Stimulated activated CD8-positive, alpha-beta memory T cell treated with anti-CD3 and anti-CD28 coated beads, Interleukin-4, amount 100 ng/mL, for 1 hour (primary cell): ENCODE measurements at places on chromosomes 1 and 21.

GRCh38 chr1:167964646-167965045 lies 27.8 kb upstream of the MPC2 start:
- DNase-seq, result no peak

DNA sequence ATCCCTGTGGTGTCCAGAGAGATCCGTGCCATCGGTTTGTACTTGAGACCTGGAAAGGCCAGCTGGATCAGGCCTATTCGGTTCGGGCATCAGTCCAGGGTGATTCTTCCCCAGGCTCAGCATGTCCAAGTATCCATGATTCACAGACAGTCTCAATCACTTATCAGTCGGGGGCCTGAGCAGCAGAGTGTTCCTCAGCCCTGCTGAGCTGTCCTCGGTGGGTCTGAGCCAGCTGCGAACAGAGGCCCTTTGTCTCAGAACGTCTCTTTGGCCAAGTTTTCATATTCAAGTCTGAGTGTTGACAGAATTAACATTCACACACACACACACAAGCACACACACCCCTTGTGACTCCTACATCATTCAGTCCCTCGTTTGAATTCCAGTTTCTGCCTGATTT lies 33.4 kb upstream of the OSBPL9 start:
- no peak for DNase-seq

- DNase-seq, result no peak
Measured at GRCh38 chr1:37240897-37241296, 206.6 kb upstream of the GRIK3 start.

GRCh38 chr1:230599926-230600656 lies 42.2 kb upstream of the COG2 start:
- DNase-seq, result no peak

GRCh38 chr1:167681024-167681423 lies 40.8 kb upstream of the MPZL1 start:
- no peak for DNase-seq
